ENCODE measurements at places on chromosomes 12 and 14.

- no peak for DNase-seq
These were observed 1.3 kb downstream of the NKX2-8 start for GRCh38 chr14:36580856-36581831.

DNA sequence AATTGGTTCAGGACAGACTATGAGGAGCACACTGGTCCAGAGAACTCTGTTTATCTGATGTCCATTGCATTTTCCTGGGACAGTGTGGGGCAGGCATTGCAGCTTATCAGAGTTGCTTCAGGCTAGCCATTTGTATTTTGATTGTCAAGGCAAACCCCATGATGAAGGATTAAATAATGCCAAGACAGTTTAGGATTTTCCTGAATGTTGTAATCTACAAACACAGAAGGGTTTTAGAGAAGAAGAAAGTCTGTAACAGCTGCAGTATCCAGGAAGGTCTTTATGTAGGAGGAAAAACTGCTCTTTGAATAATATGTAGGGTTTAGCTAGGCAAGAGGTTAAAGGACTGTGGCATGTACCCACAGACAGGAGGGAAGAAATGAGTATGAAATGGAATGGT, 32.2 kb upstream of the UNC79 start:
- DNase-seq, result no peak

- no peak for DNase-seq
These were observed 134.0 kb upstream of the CPSF6 start for GRCh38 chr12:69105101-69105962.

- DNase-seq, result no peak
These were observed 218.1 kb downstream of the APAF1 start for GRCh38 chr12:98863167-98863566.

DNA sequence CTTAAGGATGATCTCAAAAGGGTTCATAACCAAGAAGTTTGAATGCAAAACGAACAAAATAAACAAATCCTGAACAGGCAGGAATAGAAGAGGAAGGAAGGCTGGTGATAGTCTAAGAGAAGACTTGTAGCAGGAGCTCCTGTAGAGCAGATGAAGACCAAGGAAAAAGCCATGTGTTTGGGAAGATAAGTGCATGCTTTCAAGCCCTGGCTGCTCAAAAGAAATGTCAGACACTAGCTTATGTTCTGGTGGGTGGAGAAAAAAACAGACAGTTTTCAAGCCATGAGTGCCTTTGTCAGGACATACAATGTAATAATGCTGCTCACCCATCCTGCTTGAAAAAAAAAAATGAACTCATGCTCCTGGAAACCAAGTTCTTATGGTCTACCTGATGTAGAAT, 27.4 kb downstream of the TAOK3 start:
- DNase-seq, result no peak

DNA sequence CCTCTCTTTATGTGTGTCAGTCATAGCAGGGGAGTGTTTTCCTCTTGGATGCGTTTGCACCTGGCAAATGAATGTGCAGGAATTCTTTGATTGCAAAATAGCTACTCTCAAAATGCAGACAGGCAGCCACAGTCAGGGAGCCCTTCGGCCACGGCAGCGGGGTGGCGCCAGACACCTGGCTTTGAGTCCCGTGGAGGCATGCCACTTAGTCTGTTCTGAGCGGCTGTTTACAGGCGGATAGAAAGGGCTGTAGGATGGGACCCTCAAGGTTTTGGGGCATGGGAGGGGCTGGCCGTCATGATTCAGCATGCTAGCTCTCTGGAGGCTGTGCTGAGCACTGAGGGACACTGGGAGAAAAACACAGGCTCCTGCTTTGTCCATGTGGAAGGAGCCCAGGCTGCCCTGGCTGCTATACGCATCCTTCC, 117.1 kb downstream of the SLC25A47 start:
- DNase-seq, result peak; percentile 14

DNA sequence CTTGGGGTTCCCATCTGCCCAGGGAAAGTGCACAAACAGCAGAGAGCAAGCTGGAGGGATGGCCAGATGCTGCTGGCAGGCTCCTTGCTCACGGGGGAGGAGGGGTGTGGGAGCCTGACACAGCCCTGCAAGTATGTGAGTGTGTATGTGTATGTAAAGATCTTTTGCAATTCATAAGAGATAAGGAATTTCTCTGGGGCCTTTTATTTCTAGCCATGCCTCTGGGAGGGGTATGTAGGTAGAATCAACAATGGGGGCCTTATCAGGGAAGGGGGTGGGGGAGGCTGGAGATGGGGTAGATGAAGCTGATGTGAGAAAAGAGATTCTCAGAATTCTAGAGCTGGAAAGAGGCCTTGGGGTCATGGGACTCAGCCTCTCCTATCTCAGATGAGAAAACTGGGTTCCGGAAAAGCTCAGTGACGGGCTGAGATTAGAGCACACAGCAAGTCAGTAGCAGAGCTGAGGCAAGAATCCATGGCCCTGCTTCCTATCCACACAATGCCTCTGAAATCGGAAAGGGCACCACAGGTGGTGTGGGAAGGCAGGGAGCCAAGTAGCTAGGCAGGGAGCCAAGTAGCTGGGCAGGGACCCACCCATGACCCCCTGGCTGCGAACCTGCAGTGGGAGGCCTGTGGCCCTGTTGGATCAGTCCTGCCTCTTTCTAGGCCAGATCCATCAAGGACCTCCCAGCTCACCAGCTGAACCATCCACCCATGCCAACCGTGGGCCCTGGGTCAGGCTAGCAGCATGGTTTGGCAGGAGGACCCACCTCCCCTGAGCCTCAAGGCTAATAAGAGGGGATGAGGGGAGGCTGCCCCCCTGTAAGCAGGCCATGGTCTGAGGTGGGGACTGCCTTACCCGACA, 54.7 kb downstream of the PLEKHG3 start:
- DNase-seq, result no peak

- DNase-seq, result no peak
These were observed 38.0 kb downstream of the LGR5 start for GRCh38 chr12:71477609-71478008.

DNA sequence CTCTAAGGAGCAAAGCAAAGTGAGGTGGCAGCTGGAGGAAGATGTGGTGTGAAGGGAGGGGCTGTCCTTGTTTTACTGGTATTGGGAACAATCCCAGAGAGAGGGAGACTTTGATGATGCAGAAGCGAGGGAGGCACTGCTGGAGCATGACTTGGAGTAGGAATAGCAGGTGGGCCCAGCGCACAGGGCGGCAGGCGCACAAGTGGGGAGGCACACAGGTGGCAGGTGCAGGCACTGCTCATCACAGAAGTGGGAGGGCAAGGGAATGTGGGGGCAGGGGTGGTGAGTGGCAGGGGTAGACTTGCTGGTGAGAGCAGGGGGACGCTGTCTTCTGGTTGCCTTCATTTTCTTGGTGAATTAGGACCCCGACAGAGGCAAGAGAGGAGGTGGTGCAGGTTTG, 11.5 kb upstream of the IFI27 start:
- DNase-seq, result no peak

- DNase-seq, result no peak
These were observed 42.8 kb upstream of the SCN8A start for GRCh38 chr12:51548241-51548640.

- no peak for DNase-seq
These were observed 12.3 kb upstream of the GPRC5D start for GRCh38 chr12:12964255-12964654.

GRCh38 chr12:63389211-63389610, 238.2 kb upstream of the AVPR1A start:
- no peak for DNase-seq

DNA sequence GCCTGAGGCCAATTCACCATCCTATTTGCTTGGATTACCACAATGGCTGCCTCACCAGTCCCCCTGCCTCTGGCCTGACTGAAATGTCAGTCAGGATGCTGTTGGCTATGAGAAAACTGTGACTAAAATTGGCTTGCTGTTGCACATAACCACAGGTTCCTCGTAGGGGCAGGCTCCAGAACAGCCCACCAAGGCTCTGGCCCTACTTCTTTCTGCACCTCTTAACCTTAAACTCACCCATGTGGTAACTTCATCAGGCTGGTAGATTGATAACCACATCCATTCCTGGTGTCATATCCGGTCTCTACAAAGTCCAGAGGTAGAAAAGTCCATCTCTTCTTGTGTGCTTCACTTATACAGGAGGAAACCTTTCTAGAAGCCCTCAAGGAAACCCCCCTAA, 172.4 kb upstream of the PLXNC1 start:
- DNase-seq, result no peak

DNA sequence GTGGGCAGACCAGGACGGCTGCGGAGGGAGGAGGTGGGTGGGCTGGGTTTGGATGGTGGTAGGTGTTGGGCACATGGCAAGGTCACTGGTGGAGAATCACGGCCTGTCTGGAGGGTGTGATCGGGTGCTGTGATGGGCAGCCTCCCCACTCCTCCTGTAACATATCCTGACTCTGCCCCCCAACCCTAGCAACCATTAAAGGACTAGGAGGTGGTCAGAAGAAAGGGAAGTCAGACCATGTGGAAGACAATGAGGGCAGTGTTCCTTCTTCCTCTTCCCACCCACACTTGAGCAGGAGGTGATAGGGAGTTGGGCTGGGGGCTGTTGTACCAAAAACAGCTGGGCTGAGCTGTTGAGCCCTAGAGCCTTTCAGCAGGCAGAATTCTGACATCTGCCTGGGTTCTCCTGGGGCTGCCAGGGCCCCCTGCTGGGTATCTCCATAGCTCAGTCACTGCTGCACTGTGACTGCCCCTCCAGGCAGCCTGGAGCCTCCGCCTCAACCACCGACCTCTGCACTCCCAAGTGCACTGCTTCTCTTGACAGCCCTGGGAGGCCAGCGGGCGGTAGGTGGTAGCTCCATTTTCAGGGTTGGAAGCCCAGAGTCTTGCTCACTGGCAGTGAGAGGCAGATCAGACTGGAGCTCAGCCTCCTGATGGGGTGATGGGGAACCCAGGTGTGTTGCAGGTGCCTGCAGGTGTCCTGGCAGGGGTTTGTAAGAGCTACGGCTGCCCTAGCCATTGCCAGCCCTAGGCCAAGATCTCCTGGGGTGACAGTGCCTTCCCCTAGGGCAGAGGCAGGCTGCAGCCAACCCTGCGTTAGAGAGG, 15.4 kb downstream of the VASH1 start:
- no peak for DNase-seq

DNA sequence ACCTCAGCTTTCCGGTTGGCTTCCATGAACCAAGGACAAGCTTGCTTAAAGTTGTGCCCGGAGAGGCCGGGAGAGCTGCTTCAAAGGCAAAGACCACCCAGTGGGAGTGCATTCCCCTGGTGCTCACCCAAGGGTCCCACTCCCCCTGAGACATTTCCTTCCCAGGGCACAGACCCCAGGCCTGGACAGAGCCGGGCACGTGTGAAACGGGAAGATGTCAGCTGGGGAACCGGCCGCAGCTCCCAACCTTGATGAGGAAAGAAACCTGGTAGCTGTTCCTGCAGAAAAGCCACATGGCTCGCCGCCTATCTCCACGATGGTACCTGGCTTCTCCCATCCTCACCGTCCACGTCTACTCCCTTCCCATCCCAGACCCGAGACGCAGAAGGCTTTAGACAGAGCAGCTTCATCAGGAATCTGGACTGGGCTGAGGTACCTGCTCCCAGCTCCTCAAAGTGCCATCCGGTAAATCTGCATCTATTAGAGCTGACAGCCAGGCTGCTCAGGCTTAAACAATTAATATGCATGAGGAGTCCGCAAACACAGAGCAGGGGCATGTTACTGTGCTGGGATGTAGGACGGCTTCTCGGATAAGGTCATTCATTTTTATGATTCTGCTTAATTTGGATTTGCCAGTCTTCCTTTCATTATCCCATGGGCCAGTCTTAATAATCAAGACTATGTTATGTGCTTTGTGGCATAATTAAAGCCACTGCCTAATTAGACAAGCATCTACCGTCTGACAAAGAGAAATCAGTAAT, 53.1 kb downstream of the GALNT9 start:
- DNase-seq, result no peak

DNA sequence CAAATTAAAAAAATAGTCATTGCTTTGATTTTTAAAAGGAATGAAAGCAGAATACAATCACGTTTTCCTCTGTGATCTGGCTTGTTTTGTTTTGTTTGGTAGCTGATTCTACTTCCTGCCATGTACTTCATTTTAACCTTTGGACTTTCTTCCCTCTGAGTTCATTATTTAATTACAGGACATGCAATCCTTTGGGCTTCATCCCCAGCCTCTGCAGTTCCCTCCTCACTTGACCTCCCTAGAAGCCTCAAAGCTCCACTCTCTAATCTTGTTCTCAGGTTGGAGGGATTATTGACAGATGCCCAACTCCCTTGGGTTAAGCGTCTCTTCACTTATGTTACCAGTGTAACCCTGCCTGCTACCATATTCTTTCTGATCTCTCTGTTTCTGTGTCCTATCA, 967.9 kb upstream of the SEL1L start:
- no peak for DNase-seq

GRCh38 chr12:116430911-116431565, 128.1 kb upstream of the MAP1LC3B2 start:
- DNase-seq, result no peak

- DNase-seq, result no peak
These were observed 6.7 kb upstream of the CMAS start for GRCh38 chr12:22039361-22039760.

GRCh38 chr14:90445011-90445410, 48.2 kb downstream of the CALM1 start:
- no peak for DNase-seq

- no peak for DNase-seq
These were observed 42.4 kb downstream of the YEATS4 start for GRCh38 chr12:69401940-69402339.

DNA sequence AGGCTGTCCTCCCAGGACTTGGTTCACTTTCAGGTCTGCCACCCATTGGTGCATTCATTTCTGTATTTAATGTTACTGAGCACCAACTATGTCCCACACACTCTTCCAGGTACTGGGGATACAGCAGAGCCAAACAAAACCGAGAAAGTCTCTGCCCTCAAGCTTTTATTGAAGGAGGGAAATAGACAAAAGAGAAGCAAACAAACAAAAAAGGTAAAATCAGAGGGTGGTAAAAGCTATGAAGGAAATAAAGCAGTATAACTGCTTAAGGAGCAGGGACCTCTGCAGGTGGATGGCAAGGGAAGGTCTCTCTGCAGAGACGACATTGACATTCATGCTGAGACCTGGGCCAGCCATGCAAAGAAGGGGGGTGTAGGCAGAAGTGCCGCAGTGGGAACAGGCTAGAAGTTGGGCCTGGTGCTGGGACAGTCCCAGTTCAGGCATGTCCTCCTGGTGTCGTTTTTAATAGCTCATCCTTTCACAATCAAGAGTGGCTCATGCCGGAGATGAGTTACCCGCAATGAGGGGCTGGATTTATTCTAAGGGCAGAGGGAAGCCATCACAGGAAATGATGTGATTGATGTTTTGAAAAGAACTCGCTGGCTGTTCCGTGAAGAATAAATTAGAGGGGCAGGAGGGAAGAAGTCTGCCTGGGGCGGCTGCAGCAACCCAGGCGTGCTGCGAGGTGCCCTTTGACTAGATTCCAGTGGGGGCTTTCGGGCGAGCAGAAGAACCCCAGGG, 72.8 kb downstream of the IRF2BPL start:
- DNase-seq, result no peak

DNA sequence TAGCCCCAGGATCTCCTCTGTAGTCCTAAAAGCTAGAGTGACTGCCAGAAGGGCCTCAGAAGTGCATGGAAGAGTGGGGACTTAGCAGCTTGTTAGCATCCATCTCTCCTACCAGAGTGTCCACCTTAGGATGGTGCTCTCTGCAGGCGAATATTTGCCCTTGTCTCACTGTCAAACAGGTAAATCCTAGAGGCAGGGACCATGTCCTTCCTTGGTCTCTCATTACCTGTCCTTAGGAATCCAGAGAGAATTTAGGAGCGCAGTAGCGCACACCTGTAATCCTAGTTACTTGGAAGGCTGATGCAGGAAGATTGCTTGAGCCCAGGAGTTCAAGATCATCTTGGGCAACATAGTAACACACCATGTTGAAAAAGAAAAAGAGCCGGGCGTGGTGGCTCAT, 21.4 kb downstream of the AGAP2 start:
- DNase-seq, result no peak

GRCh38 chr12:65055859-65056258, 65.2 kb downstream of the WIF1 start:
- no peak for DNase-seq

GRCh38 chr14:76386944-76387782, 11.2 kb downstream of the ESRRB start:
- DNase-seq, result no peak
